Islet precursor cell (in vitro differentiated cells): ENCODE measurements at places on chromosomes 13 and 19.

DNA sequence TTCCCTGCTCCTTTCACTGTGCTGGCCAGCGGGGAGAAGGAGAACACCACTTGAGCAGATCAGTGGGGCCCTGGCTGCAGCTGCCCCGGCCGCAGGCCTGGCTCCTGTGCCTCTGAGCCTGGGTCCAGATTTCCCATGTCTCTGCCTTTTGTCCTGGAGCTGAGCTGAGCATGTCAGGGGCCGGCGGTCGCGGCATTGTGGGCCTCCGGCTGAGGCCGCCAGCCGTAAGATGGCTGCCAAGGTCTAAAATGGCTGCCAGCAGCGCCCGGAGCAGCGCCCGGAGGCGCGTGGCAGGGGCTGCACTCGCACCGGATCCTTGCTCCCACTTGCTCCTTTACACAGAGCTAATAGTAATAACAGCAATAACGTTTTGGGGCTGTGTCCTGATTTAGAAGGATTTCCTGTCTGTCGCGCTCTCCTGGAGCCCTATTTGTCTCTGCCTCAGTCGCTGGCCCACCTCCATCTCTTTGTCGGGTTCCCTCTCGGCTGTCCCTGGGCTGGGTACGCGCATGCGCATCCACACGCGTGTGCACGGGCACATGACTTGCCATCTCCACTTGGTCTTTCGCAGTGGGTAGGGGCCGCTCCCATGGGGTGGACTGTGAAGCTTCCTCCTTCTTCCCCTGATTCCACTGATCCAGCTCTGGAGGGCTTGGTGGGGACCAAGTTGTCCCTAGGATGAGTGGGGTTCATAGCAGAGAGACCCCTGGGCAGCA is 32.1 kb downstream of the LYL1 start:
- DNase-seq, result no peak

DNA sequence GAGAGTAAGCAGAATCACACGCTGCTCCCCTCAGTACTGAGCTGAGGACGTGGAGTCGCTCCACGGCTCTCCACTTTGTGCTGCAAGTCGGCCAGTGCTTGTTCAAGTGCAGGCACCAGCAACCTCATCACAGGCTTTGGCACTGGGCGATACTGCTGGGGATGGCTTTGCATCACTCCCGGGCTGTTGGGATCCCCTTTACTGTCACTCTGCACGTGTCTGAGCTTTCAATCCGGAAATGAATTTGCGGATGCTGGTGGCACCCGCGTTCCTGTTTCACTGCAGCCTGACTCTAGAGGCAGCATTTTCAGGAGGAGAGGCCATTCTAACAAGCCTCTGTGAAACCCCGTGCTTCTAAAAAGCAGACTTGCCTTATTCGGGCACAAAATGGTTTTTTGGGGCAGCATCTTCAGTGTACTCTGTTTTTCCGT is 19.1 kb downstream of the SMARCA4 start:
- no peak for DNase-seq

DNA sequence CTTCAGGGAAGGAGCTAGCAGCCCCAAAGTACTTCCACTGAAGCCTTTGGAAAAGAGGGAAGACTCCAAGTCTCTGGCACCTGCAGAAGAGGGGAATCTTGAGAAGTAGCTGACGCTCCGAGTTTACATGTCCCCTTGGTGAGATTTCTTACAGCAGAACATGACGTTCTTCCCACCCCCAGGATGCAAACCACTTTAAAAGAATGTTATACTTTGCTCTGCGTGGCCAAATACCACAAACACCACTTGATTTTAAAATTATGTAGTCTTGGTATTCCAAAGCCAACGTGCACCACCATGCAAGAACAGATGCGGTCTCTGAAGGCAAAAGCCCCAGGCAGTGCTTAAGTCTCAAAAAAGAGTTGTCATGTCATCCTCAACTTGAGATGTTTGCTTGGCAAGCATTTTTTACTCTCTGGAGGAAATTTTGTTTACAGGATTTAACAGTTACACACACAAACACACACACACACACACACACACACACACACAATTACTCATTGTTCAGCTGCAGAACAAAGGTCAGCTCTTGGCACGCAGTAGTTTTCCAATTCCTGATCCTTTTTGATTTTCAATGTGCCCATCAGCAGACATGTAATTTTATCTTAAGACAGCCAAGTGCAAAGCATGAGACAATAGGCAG is 106.1 kb downstream of the RGCC start:
- no peak for DNase-seq

- no peak for DNase-seq
Measured at GRCh38 chr13:43986421-43986981, 106.8 kb downstream of the LACC1 start.

DNA sequence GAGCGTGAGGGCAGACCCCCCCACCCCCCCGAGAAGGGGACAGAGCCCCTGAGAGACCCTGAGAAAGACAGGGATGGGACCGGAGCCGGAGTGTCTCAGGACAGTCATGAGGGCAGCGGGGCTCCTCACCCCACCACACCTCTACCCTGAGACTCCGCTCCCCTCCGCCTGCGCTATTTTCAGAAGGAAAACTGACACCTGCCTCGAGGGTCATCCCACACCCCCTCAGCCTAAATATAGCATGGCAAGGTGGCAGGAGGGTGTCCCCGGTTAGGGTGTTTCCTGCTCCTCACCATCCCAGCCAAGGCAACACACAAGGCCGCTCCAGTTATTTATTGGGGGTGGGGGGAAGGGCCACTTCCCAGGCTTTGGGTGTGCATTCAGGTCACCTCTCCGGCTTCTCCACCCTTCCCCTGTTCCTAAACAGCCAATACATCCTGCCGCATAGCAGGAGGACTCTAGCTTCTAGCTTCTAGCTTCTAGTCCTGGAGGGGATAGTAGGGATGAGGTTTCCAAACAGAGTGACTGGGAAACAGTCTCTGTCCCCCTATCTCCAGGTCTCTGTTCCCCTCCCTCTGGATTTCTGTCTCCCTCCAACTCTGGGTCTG is 1.4 kb upstream of the NTF4 start:
- DNase-seq, result no peak
